ENCODE measurements at places on chromosomes 3 and 15. TPM values are rescaled to one million over a fixed set of nuclear protein-coding genes. Genes with fewer than 3 reads are reported as not detected.

DNA sequence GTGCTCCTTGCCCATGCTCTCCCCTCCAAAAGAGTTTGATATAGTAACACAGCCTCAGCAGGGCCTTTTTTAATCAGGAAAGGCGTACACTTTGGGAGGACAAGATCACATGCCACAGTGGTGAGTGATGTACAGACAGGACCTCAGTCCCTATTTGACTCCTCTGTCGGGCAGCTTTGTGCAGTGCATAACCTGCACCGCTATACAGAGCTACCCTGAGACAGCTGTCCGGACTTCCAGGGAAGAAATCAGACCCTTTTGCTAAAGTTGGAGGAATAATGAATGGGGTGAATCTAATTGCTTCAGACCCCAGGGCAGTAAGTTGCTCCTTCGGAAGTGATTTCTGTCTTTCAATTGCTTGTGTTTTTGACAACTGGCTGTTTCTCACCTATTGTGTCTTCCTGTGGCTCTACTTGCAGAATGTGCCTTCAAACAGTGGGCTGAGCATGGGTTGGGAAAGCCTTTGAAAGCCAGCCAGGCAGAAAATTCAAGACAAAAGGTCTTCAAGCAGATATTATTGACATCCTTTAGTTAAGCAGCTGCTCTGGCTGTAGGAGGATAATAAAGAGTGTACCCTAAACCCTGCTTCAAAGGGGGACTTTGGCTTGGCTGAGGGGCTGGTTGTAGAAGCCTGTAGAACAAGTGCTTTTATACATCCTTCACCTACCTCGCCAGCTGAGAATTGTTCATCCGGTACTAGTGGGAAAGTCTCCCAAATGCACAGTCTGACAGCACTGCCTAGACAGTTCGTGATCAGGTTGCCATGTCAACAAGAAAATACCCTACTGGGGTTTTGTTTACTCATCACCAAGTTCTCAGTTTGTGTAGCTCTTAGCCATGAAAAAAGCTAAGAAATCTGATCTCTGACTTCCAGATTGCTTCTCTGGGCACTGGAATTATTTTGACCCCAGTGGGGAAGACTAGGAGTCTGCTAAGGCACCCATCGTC is 35.1 kb downstream of the SNTN start:
- H3K4me1 ChIP-seq = no peaks in the 10 kb centered on the region
- no peaks in the 10 kb centered on the region for H3K27me3 ChIP-seq
- DNase-seq = no peak

GRCh38 chr3:157544501-157545130 is 41.4 kb upstream of the VEPH1 start:
- no peaks in the 10 kb centered on the region for H3K36me3 ChIP-seq
- H3K27me3 ChIP-seq = no peaks in the 10 kb centered on the region
- H3K27ac ChIP-seq = no peak overlapping the region
- no peak overlapping the region for H3K4me3 ChIP-seq
- DNase-seq = no peak

GRCh38 chr3:169700195-169700594 is 36.7 kb upstream of the MECOM start:
- H3K36me3 ChIP-seq = no peaks in the 10 kb centered on the region
- no peak for DNase-seq
- H3K4me1 ChIP-seq = no peaks in the 10 kb centered on the region
- H3K4me3 ChIP-seq = no peak overlapping the region
- no peaks in the 10 kb centered on the region for H3K27me3 ChIP-seq

GRCh38 chr3:196689941-196690660 is 21.9 kb downstream of the CEP19 start:
- DNase-seq = no peak
- H3K27me3 ChIP-seq = no peaks in the 10 kb centered on the region
- no peaks in the 10 kb centered on the region for H3K36me3 ChIP-seq
- no peak overlapping the region for H3K4me3 ChIP-seq
- peaks cover 4% of the 10 kb centered on the region for H3K4me1 ChIP-seq
- H3K27ac ChIP-seq = no peak overlapping the region

- no peak for DNase-seq
- no peaks in the 10 kb centered on the region for H3K36me3 ChIP-seq
- no peak overlapping the region for H3K4me3 ChIP-seq
- H3K27me3 ChIP-seq = no peaks in the 10 kb centered on the region
- H3K27ac ChIP-seq = no peak overlapping the region
Observed at GRCh38 chr3:183313351-183313750, 60.3 kb downstream of the B3GNT5 start.

DNA sequence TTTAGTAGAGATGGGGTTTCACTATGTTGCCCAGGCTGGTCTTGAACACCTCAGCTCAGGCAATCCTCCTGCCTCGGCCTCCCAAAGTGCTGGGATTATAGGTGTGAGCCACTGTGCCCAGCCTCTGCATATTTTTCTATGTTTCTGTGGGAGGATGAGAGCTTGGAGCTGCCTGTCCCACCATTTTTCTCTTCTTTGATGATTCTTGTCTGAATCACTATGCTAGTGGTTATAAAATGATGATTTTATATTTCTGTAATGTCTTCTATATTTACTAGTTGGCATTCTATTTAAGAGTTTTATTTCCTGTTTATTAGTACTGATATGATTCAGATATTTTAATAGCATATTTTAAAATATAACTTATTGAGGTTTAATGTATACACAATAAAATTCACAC is 69.7 kb downstream of the CHCHD6 start:
- H3K36me3 ChIP-seq = no peaks in the 10 kb centered on the region
- no peak overlapping the region for H3K4me3 ChIP-seq
- no peak overlapping the region for H3K27ac ChIP-seq
- no peaks in the 10 kb centered on the region for H3K4me1 ChIP-seq
- no peak for DNase-seq

GRCh38 chr3:177589911-177590381 is 392.7 kb upstream of the TBL1XR1 start:
- no peak overlapping the region for H3K4me3 ChIP-seq
- no peaks in the 10 kb centered on the region for H3K36me3 ChIP-seq
- H3K4me1 ChIP-seq = peaks cover 15% of the 10 kb centered on the region
- DNase-seq = no peak

- H3K36me3 ChIP-seq = no peaks in the 10 kb centered on the region
- no peak within 1 kb of the TSS for H3K27ac ChIP-seq
- H3K4me1 ChIP-seq = no peaks in the 10 kb centered on the region
- DNase-seq = no peak
Observed at GRCh38 chr15:53978253-53978906, at the start of gene UNC13C. TSS of gene UNC13C (plus strand) at chr15:53978441. CDS start at chr15:54012904, 34,463 bp downstream.

GRCh38 chr3:177263615-177264368 is 66.5 kb upstream of the TBL1XR1 start:
- H3K4me3 ChIP-seq = no peak overlapping the region
- H3K27me3 ChIP-seq = no peaks in the 10 kb centered on the region
- no peak overlapping the region for H3K27ac ChIP-seq

- H3K27ac ChIP-seq = no peak overlapping the region
- no peaks in the 10 kb centered on the region for H3K36me3 ChIP-seq
- no peaks in the 10 kb centered on the region for H3K4me1 ChIP-seq
- DNase-seq = no peak
- H3K4me3 ChIP-seq = no peak overlapping the region
Observed at GRCh38 chr3:62529230-62529629, 155.9 kb upstream of the FEZF2 start.

- no peak for DNase-seq
- no peak overlapping the region for H3K27ac ChIP-seq
Observed at GRCh38 chr3:187913617-187914033, 168.4 kb upstream of the BCL6 start.

DNA sequence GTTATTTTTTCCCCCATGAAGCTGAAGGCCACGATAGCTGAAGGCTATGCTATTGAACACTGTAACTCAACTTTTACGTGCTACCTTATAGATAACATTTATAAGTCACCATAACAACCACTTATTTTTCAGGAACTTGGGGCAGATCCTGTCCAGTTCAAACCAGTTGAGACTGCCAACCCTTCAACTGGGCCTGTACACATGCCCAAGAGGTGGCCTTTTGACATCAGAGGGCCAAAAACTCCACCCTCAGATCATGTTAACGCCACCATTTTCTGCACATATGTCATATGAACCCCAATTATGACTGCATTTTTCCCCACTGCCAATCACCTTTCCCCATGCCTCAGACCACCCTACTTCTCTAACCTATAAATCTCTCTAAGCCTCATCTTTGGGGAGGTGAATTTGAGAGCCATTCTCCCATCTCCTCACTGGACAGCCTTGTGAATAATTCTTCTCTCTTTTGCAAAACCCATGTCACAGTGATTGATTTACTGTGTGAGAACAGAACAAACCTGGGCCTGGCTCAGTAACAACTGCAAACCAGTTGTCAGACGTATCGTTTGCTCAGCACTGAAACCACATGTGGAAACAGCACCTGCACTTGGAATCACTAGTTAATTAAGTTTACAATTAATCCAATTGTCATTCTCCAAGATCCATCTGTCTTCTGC is 42.5 kb downstream of the ZNF445 start:
- DNase-seq = no peak
- H3K4me3 ChIP-seq = no peak overlapping the region
- H3K27ac ChIP-seq = no peak overlapping the region
- no peaks in the 10 kb centered on the region for H3K36me3 ChIP-seq
- H3K4me1 ChIP-seq = peaks cover 12% of the 10 kb centered on the region

DNA sequence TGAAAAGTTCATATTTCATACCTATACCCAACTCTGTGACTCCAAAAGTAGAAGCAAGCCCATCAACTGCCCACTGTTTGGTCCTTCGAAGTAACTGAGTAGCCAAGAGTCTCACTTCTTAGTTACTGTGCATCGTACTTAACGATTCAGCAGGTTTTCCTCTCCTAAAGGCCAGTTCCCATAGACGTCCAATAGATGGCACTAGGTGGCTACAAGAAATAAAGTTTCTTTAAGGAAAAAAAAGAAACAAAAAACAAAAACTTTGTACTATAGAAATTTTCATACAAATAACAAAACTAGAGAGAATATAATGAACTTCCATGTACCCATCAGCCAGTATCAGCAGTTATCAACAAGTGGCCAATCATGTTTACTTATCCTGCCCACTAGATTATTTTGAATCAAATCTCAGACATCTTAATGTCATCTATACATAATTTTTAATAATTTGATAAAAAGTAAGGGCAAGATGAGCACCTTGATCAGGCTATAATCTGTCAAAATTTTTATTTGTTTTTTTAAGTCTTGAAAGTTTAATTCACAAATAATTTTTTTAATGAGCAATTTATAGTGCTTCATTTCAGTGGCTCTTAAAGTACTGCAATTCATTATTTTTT is 63.8 kb upstream of the ACP3 start:
- H3K27me3 ChIP-seq = no peaks in the 10 kb centered on the region
- no peak overlapping the region for H3K4me3 ChIP-seq
- no peak overlapping the region for H3K27ac ChIP-seq
- DNase-seq = peak; percentile 1
- H3K36me3 ChIP-seq = no peaks in the 10 kb centered on the region

DNA sequence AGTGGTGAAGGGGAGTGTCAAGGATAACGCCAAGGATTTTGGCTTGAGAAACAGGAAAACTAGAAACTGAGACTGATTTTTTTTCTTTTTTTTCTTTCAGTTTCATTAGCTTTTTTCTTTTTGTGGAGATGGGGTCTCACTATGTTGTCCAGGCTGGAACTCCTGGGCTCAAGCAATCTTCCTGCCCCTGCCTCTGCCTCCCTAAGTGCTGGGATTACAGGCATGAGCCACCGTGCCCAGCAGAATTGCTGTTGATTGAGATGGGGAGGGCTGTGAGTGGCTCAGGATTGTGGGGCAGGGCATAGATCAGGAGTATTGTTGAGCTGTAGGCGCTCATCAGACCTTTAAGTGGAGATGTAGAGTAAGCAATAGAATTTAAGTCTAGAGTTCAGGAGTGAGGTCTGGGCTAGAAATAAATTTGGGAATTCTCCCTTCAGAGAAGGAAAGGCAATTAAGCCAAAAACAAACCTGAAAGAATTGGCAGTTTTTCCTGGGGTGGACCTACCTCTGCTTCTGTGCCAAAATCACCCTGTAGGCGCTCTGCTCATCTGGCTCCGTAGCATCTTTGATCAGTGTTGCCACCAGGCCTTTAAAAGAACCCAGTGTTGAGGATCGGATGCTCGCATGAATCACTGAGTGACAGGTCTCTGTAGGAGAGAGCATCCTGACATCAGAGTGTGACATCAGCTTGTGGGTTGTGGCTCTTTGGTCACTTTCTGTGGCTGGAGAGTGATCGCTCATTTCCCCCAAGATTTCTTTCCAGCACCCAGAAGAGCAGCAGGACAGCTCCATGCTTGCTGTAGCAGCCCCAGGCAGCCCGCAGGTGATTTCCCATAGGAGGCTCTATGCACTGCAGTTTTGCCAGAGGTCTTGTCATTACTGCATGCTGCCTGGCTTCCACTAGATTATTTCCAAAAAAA is 15.8 kb downstream of the ABHD17C start:
- H3K27ac ChIP-seq = no peak overlapping the region
- DNase-seq = no peak
- H3K4me3 ChIP-seq = no peak overlapping the region
- no peaks in the 10 kb centered on the region for H3K4me1 ChIP-seq
- H3K36me3 ChIP-seq = no peaks in the 10 kb centered on the region

- no peak overlapping the region for H3K4me3 ChIP-seq
- H3K36me3 ChIP-seq = no peaks in the 10 kb centered on the region
- H3K27ac ChIP-seq = no peak overlapping the region
- no peak for DNase-seq
Observed at GRCh38 chr3:169252535-169252934, 411.0 kb downstream of the MECOM start.

- DNase-seq = no peak
- H3K4me1 ChIP-seq = peaks cover 9% of the 10 kb centered on the region
- H3K4me3 ChIP-seq = no peak within 1 kb of the TSS
- H3K27me3 ChIP-seq = peaks cover 47% of the 10 kb centered on the region
- no peak within 1 kb of the TSS for H3K27ac ChIP-seq
- no peaks in the 10 kb centered on the region for H3K36me3 ChIP-seq
Observed at GRCh38 chr3:181711325-181712135, at the start of gene SOX2. TSS of gene SOX2 (plus strand) at chr3:181711925. CDS start at chr3:181712361, 436 bp downstream.

GRCh38 chr3:137763594-137763938 is 549 bp upstream of the SOX14 start:
- no peaks in the 10 kb centered on the region for H3K36me3 ChIP-seq
- peaks cover 3% of the 10 kb centered on the region for H3K27me3 ChIP-seq
- no peak overlapping the region for H3K27ac ChIP-seq
- H3K4me1 ChIP-seq = no peaks in the 10 kb centered on the region
- DNase-seq = no peak

DNA sequence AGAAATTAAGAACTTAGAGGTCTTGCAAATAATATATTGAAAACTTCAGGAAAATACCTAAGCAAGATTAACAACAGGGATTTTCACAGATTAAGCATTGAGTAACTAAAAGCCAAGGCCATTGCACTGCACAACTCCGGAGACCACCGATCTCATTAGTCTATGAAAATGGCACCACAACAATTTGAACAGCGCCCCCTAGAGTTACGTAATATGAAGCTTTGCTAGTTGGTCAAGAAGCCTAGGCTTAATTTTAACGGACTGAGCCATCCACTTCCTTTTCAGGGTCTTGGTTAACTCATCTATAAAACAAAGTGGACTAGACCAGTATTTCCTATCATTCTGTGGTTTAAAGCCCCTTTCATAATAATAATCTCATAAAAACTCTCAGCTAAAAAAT is 24.8 kb downstream of the TMEM212 start:
- H3K4me3 ChIP-seq = no peak overlapping the region
- no peaks in the 10 kb centered on the region for H3K4me1 ChIP-seq
- H3K27ac ChIP-seq = no peak overlapping the region
- H3K27me3 ChIP-seq = no peaks in the 10 kb centered on the region

- no peak overlapping the region for H3K4me3 ChIP-seq
- no peak for DNase-seq
- no peaks in the 10 kb centered on the region for H3K36me3 ChIP-seq
Observed at GRCh38 chr3:7190095-7190494, 329.2 kb downstream of the GRM7 start.

C3orf80 gene
- total RNA-seq = not detected

KLHDC8B gene
- 3.5 TPM for total RNA-seq
